ENCODE measurements at places on chromosomes 7 and 10.
A peak's percentile ranks its signal among the peaks of the same experiment; 100 is the strongest.

DNA sequence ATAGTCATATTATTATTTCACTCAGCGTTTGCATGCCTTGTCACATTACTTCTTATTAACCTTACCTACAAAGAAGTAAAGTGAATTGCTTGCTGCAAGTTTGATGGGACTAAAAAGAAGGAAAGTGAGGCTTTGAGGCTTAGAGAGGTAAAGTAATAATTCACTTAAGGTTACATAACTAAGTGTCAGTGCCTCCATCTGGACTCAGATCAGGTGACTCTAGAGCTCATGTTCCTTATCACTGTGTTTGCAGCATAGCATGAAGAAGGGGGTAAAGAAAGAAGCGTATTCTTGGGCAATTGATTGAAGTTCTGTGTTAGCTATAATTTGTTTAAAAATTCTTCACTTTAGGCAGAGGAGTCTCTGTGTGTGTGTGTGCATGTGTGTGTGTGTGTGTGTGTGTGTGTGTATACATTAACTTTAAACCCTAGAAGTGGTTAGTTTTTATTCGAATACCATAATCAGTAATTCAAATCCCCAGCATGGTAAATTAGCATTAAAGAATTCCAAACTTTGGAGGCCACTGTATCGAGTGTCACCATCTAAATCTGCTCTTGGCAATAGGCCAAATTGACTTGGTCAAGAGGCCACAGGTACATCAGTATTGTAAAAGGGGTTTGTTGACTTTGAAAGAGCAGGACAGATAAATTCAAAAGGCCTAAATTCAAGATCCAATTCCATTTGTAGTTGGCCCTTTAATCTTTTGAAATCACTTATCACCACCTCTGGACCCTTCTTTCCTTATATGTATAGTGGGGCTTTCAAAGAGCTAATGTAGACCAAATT, 2.2 kb upstream of the PON3 start:
- DNase-seq: no peak

DNA sequence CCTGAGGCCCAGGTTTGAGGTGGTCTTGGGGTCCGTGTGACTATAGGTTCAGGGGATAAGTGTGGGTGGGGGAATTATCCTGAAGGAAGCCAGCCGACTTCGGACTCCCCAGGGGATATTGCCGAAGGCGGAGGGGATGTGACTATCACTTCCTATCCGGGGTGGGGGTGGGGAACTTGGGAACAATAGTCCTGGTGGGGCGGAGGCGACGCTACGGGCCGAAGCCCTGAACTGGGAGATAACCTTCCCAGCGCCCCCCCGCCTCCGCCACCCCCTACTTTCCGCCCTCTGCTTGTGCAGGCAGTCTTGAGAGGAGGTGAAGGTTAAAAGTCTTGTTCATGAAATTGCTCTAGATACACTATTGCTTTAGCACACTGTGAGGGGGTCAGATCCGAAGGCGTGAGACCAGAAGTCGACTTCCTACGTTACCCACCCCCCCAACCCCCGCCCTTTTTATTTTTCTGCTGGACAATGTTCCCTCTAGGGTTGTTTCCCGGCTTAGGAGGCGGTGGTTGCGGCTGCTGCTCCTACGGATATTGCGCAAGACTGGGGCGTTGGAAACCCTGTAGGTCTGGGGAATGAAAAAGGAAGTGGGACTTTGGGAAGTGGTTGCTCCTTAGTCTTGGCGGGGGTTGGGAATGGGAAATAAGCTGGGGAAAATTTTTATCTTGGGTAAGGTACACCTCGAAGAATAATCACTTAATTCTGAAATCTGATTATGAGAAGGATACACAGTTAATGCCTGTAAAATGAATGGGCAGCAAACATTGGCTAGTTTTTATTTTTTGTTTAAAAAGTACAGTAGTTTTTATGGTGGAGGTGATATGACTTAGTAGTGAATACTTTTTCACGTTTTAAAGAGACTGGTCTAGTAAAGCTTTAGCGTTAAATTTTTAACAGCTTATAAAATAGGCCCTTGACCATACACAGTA, 1.5 kb downstream of the PTPN12 start:
- peak; percentile 92 for DNase-seq

DNA sequence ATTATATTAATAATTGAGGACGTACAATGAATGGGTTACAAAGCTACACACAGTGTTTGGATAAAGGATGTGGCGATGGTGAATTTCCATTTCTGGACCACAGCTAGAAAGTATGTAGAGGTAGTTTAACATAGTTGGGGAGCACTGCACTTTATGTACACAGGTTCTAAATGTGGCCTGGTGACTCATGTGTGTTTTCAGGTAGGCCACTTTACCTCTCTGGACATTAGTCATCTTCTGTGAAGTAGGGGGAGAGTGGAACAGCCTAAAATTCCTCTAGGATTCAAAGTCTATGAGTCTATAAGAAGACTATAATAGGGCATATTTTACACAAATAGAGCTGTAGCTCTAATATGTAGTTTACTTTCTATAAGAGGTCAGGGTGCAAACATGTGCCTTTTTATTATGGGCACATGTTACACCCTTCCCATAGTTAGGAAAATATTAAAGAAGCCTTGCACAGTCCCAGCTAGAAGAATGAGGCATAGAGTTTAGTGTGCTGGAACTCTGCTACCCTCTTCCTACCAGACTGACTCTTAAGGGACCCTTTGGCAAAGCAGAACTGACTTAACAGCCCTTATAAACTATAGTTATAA, 594.9 kb downstream of the LRMDA start:
- DNase-seq: no peak

- no peak for DNase-seq
These were observed 69.3 kb downstream of the MYOF start for GRCh38 chr10:93412801-93413200.

DNA sequence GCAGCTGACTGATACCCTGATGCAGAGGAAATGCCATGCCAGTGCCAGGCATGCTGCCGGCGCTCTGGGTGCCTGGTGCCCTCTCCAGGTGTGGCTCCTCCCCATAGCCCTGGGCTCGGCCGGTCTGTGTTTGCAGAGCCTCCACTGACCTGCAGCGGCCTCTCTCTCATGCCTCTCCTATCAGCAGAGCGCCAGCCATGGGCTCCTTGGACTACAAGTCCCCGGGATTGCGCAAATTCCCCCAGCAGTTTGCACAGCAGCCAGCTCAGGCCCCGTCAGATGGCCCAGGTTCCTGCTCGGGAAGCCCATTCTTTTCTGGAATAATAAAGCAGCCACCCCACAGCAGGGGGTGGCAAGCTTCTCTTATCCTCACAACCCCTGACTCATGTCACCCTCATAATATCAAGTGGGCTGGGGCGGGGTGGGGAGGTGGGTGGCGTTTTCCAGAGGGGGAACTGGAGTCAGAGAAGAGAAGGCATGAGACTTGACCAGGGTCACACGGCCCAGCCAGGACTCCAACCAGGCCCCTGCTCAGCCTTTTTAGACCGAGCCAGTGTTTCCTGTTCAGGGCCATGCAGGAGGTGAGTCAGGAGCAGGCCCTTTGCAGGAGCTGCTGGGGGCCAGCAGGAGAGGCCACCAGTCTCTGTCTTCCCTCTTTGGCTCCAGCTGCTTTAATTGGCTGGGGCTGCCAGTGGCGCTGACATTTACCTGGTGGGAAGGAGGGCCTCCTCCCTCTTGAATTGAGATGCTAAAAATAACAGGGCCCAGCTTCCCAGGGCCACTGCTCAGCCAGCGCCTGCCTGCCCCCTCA, 58.6 kb downstream of the ZMIZ1 start:
- DNase-seq: peak; percentile 87

DNA sequence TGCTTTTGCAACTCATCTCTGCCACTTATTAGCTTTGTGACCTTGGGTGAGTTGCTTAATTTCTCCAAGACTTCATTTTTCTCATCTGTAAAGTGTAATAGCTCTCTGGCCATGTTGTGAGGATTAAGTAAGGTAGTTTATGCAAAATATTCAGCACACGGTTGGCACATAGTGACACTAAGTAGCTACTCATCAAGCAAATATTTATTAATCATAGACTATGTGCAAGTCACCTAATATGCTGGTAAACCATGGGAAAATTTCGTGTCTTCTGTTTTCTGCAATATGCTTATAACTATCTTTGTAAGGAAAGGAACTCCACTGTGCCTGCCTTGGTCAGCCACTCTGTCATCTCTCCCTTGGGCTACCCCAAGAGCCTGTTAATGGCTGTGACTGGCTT, 50.3 kb upstream of the EGR2 start:
- no peak for DNase-seq

- no peak for DNase-seq
These were observed 220.3 kb downstream of the STK31 start for GRCh38 chr7:23930312-23930711.

DNA sequence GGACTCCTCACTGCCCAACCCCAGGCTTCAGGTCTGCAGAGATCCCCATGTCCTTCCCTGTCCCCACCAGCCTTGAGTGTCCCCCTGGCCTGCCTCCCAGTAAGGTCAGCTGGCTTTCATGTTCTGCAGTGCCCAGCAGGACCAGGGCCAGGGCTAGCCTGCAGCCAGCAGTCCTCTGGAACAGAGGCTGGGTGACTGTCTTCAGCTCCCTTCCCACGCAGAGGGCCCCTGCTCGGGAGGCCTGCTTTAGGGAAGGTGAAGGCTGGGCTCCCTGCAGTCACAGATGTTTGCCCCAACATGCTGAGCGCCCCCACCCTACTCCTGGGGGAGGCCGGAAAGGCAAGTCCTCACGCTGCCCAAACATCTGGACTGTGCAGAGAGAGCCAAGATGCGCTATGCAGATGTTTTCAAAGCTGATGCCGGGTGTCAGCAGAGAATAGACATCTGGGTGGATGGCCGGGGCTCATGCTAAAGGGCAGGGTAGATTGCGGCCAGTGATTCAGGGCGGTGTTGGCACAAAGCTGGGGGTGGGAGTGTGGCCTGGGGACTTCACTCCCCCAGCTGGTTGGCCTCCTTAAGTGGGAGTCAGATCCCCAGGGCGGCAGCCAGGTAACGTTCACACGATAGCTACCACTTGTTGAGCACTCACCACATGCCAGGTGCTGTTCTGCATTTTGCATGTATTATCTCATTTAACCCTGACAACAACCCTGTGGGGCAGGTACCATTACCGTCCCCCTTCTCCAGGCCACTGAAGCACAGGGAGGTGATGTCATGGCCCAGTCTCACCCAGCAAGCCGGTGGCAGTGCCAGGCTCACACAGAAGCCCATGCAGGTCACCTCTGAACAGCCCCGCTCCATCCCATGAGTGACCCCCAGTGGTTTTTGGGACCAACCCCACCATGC, 71.2 kb upstream of the COL13A1 start:
- no peak for DNase-seq

GRCh38 chr10:62748386-62748785, 56.1 kb upstream of the ADO start:
- DNase-seq: no peak

GRCh38 chr10:33392706-33393105, 58.2 kb upstream of the NRP1 start:
- no peak for DNase-seq

GRCh38 chr7:117008886-117009531, 55.7 kb downstream of the ST7 start:
- DNase-seq: no peak

- DNase-seq: no peak
These were observed 1.0 kb upstream of the AVPI1 start for GRCh38 chr10:97687785-97688781.

- no peak for DNase-seq
These were observed 22.9 kb upstream of the CREB3L2 start for GRCh38 chr7:138024765-138025164.

DNA sequence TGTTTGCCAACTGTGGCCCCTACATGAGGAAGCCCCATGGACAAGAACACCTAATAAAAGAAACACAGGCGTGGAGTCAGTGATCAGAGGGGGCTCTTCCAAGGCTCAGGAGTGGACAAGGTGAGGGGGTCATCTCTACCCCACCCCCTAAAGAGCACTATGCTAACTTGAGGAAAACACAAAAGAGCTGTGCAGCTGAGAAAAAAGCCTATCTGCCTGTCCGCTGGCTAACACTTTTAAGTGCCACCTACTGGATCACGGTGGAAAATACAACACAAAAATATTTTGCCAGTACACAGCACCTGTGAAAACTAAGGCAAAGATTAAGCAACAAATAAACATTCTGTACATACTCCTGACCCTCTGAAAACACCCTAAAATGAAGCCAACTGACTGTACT, 53.1 kb upstream of the COBL start:
- no peak for DNase-seq

- no peak for DNase-seq
These were observed 214.2 kb downstream of the CCDC3 start for GRCh38 chr10:12787297-12787696.

GRCh38 chr7:135620980-135621850, 41.1 kb upstream of the STMP1 start:
- no peak for DNase-seq

- DNase-seq: no peak
These were observed 30.1 kb upstream of the POT1 start for GRCh38 chr7:124959676-124960075.

DNA sequence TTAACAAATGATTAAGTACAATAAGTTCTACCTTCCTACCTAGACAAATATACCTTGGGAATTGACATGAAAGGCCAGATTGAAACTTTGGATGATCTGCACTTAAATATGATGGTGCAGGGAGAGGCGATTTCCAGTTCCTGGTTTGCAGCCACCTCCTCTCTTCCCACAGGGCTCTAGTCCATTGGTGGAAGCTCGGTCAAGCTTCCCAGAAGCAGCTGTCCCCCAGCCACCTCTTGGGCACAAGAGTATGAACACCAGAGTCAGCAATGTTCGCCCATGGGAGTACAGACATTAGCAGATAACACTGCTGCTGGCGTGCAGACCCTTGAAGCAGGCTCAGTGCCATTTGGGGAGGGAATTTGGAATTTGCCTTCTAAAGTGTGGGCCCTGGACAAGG, 1.5 kb upstream of the CPVL start:
- DNase-seq: no peak

All from Right ventricle myocardium inferior (tissue), 1 donor.